ENCODE measurements at places on chromosomes 1 and 21.

- DNase-seq: no peak
Measured at GRCh38 chr1:180598333-180598974, 33.4 kb upstream of the XPR1 start.

GRCh38 chr1:20405893-20406604 is 80.0 kb downstream of the CAMK2N1 start:
- peak; percentile 97 for DNase-seq

DNA sequence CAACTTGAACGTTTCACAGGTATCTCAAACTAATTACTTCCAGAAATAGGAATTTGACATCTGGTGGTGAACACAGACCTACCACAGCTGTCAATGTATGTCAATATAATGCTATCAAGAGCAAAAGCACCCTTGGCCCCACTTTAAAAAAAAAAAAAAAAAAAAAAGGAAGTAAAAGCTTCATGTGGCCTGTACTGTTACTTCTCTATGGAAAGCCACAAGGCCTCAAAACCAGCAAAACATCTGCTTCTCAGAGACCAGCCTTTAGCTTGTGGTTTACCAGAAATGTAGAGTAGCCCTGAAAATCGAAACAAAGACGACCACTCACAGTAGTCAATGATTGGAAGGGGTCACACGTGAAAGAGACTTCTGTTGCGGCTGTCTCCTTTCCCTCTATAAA is 109.6 kb downstream of the SLC45A1 start:
- DNase-seq: no peak

DNA sequence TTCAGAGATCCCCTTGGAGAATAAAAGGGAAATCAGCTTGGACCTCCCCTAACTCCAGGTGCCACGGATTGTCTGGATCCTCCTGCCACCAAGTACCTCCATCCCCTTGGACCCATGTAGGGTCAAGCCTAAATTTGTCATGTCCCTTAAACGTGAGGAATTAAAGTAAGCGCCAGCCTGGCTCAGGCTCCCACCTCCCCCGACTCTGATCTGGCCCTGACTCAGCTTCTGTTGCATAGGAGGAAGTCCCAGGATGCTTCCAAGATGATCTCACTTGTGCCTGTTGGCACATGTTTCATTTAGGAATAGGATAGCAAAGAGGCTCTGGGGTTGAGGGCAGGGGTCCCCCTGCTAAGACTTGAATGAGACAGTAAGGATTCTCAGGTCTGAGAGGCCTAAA is 231.9 kb upstream of the JUN start:
- peak; percentile 57 for DNase-seq

DNA sequence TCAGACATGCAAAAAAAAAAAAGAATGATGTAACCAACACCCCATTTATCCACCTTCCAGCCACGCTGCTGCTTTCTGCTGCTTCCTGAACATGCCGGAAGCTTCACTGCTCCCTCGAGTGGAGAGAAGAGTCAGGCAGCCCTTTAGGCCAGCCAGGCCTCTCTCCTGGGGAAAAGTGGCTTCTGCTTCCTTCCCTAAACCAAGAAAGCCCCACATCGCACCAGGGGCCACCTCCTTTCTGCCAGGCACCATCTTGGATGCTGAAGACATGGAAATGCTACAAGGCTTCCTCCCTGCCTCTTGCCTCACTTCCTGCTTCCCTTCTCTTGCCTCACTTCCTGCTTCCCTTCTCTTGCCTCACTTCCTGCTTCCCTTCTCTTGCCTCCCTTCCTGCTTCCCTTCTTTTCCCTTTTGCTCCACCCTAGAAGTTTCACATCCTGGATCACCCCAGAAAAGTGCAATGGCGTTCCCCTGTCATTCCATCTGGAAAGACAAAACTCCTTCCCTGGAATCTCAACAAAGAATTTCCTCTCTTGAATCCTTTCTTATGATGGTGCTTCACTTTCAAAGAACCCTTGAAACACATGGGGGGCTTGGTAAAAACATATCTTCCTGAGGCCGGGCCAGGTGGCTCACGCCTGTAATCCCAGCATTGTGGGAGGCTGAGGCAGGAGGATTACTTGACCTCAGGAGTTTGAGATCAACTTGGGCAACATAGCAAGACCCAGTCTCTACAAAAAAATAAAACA is 18.7 kb downstream of the TNFRSF8 start:
- no peak for DNase-seq

DNA sequence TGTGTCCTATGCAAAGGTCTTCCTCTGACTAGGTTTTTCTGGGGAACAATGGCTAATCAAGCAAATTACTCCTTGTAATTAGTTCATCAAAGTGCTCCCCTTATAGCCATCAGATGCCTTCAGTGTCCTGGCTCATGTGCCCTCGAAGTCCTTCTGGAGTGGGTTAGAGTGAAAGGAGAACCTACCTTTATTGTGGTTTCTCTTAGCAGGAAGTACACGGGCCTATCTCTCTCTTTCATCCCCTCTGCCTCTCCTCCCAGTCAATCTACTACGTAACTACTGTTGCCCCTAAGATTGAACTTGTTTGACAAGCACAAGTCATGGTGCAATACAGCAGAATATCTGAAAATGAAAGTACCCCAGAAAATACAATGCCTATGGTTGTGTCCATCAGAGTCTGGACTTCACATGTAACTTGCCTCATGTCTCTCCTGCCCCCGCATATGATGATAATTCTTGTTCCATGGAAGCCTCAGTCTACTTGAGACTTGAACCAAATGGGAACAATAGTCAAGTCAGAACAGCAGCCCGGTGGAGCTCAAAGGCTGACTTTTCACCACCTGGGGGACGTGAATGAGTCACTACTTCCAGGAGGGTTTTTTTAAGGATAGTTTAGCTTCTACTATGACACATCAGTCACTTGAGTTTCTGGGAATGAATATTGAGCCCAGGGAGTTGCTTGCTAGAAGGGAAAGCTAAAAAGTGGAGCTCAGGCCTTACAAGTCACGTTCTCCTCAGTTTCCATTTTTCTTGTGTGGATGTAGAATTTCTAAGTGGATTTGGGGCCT is 243.6 kb downstream of the TNR start:
- no peak for DNase-seq

DNA sequence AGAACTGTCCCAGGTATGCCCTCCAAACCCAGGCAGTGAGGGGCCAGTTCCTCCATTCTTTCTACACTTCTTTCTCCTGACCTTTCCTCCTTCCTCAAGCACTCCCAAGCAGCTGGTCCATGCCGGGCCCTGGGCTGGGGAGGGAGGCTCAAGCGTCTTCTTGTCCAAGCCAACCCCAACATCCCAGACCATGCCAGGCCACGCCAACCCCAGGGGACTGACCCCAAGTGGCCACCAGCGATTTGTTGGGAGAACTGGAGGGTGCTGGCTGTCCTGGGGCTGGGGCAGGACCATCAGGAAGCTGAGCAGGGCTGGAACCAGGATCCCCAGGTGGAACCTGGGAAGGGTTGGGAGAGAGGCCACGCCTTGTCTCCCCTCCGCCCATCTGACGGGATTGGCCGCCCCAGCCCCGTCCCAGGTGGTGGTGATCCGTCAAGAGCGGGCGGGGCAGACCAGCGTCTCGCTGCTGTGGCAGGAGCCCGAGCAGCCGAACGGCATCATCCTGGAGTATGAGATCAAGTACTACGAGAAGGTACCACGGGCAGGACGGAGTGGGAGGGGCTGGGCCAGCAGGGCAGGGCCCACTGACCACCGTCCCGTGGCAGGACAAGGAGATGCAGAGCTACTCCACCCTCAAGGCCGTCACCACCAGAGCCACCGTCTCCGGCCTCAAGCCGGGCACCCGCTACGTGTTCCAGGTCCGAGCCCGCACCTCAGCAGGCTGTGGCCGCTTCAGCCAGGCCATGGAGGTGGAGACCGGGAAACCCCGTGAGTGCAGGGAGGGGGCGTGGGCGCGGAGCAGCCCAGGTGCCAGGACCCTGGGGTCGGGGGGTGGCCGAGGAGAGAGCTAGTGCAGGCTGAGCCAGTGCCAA is 29.9 kb downstream of the EPHA8 start:
- no peak for DNase-seq

- peak; percentile 27 for DNase-seq
Measured at GRCh38 chr1:100921110-100921706, 25.3 kb downstream of the SLC30A7 start.

GRCh38 chr21:26964170-26964778 is 2.6 kb downstream of the ADAMTS5 start:
- no peak for DNase-seq

DNA sequence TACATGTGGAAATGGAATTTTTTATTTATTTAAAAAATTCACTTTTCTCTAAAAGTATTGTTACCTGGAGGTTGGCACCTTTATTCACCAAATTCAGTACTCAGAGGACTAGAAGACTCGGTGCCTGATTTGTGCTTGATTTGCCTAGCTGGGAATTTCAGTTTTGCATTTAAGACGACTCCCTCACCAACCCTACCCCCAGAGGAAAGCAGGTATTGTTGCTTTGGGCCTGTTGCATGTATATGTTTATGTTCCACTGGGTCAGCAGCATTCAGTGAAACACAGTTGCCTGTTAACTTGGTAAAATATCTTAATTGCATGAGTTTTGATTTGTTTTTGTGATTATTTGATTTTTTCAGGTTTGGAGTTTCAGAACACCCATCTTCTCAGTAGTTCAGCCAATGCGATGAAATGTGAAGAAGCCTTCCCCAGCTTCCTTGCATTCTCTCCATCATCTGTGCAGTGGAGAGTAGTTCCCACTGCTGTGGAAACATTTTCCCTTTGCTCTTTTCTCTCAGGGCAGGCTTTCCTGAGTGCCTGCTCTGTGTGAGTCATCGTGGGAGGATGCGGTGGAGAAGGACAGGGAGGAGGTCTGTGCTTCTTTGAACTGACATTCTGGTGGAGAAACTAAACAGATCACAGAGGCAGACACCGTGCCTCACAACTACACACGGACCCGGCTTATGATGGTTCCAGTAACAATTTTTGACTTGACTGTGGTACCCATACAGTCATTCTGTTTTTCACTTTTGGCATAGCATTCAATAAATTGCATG is 6.4 kb downstream of the ADARB1 start:
- no peak for DNase-seq

GRCh38 chr1:97145321-97145956 is 423.9 kb downstream of the PTBP2 start:
- DNase-seq: peak; percentile 78

GRCh38 chr1:35178874-35179380 is 14.0 kb downstream of the SFPQ start:
- no peak for DNase-seq

DNA sequence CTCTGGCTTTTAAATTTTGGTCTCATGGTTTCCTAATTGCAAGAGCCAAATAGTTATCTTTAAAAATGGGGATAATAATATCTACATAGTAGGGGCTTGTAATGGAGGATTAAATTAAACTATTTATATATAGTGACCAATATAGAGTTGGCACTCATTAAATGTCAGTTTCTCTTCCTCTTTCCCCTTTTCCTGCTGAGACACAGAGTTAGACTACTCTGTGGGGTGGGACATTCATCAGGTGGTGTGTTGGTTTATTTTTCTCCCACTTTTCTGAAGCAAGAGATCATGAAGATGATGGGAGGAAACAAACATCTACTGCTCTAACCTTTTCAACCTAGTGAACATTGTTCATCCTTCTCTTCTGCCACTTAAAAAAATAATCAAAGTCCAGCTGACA is 17.3 kb upstream of the RAP1A start:
- no peak for DNase-seq

DNA sequence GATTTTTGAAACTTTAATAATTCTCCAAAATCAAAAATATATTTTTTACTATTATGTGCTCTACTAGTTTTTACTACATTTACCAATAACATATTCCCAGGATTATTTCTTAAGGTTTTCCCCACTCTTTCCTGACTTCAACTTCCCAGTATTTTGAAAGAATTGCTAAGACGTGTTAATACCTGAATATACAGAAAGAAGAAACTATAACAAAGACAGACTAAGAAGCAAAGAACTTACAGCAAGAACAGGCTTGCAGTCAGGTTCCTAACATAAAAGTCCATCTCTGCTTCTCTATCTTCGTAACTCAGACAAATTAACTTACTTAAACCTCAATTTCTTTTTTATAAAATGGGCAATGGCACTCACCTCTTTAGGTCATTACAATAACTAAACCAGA is 63.2 kb downstream of the SRSF11 start:
- no peak for DNase-seq

GRCh38 chr1:91582431-91582921 is 81.8 kb downstream of the CDC7 start:
- peak; percentile 96 for DNase-seq

GRCh38 chr1:111052246-111052645 is 87.6 kb downstream of the DRAM2 start:
- DNase-seq: no peak

GRCh38 chr1:20373286-20373685 is 82.6 kb downstream of the VWA5B1 start:
- DNase-seq: no peak

GRCh38 chr21:38802050-38803026 is 3.4 kb upstream of the ETS2 start:
- DNase-seq: no peak

- no peak for DNase-seq
Measured at GRCh38 chr1:55146781-55147180, 68.4 kb downstream of the USP24 start.

- DNase-seq: no peak
Measured at GRCh38 chr1:87334351-87335174, 5.9 kb downstream of the LMO4 start.

DNA sequence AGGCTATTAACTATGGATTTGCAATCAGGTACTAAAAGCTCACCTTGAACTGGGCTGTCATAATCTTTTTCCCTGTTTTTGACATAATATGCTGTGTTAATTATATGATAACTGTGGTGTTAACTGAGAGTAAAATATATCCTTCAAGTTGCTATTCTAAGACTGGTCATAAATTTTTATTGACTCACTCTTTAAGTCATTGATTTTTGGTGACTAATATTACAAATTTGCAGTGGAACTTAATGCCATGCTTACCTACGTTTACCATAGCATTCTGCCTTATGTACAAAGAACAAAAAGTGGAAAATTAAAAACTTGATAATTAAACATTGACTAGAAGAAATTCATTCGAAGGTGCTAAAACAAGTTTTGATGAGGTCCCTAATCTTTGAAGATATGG is 872.4 kb downstream of the BRINP3 start:
- DNase-seq: no peak

GRCh38 chr1:222754366-222755139 is 17.6 kb downstream of the FAM177B start:
- DNase-seq: peak; percentile 64

DNA sequence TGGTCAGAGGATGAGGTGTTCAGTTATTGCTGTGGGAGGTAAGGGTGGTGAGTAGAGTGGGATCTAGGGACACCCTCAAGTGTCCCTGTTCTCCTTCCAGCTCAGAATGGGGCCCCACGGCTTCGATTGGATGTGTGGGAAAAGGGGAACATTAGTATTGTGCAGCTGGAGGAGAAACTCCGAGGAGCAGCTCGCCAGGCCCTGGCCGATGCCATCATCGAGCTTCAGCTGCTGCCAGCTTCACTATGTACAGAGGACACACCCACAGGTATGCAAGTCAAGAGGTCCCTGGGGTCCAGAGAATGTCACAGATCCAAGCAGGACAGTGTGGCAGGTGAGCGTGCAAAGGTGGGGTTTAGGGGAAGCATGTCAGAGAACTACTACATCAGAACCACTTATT is 13.9 kb downstream of the HYI start:
- DNase-seq: no peak

GRCh38 chr1:58791106-58791505 is 7.3 kb upstream of the JUN start:
- no peak for DNase-seq

Measured in fibroblast of skin of left quadriceps (primary cell).